ENCODE measurements at places on chromosomes 7 and 10. TPM values are rescaled to one million over a fixed set of nuclear protein-coding genes. Genes with fewer than 3 reads are reported as not detected.

Gene AKR1E2
- not detected for total RNA-seq

Gene NUPR2
- not detected for total RNA-seq

Gene ZPBP
- not detected for total RNA-seq

Gene PILRA
- total RNA-seq, result 7.0 TPM
